ENCODE measurements at places on chromosomes 7 and 10. TPM values are rescaled to one million over a fixed set of nuclear protein-coding genes. Genes with fewer than 3 reads are reported as not detected.

PPP1R17 gene
- polyA plus RNA-seq = not detected

TMEM236 gene
- 0.26 TPM for polyA plus RNA-seq

NODAL gene
- 0.82 TPM for polyA plus RNA-seq

DCLRE1A gene
- polyA plus RNA-seq = 10.1 TPM

PROSER2 gene
- polyA plus RNA-seq = 2.8 TPM

DNA2 gene
- polyA plus RNA-seq = 7.4 TPM

SAP25 gene
- polyA plus RNA-seq = 2.8 TPM

LGI1 gene
- 0.14 TPM for polyA plus RNA-seq

FMC1 gene
- polyA plus RNA-seq = 17.6 TPM
